Effector CD4-positive, alpha-beta T cell (primary cell): ENCODE measurements at places on chromosomes 16 and 17.

DNA sequence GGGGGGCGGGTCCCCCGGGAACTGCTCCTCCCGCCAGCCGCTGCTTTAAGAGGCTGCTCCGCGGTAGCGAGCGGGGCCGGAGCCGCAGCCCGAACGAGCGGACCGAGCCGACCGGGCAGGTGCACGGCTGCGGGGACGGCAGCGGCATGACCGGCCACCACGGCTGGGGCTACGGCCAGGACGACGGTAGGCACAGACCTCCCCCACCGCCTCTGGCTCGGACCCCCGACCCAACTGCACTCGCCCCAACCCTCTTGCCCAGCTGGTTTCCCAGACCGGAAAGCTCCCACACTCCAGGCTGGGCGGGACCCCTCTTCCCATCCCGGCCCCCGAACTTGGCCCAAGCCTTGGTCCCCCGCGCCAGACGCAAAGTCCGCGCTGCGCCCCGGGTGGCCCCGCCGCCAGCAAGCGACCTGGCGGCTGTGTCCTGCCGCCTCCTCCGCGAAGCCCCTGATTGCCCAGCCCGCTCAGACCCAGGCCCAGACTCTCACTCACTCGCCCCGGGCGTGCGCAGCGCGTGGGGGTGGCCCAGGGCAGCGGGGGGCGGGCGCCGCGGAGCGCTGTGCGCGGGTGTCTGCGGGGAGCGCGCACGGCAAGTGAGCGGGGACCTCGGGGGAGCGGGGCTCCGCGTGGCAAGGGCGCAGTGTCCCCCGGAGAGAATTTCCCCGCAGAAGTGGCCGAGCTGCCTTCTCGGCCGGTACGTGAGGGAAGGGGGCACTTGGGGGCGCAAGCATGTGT lies at the start of gene CA7:
Gene CA7 (plus strand): TSS at position 73 of the 738 bp plus-strand sequence. CDS start 74 bp downstream, at position 147.
- no peak for DNase-seq

GRCh38 chr17:4852567-4853207 lies 19.5 kb downstream of the MINK1 start:
- DNase-seq: peak; percentile 20

- no peak for DNase-seq
Measured at GRCh38 chr17:81277421-81277820, 17.7 kb downstream of the SLC38A10 start.

- DNase-seq: no peak
Measured at GRCh38 chr16:19138601-19139000, 24.8 kb downstream of the ITPRIPL2 start.

GRCh38 chr17:33014751-33015150 lies 23.1 kb downstream of the SPACA3 start:
- no peak for DNase-seq
